ENCODE measurements at places on chromosomes 5 and 9. TPM values are rescaled to one million over a fixed set of nuclear protein-coding genes. Genes with fewer than 3 reads are reported as not detected.

- no peak for DNase-seq
These were observed 116.6 kb upstream of the SLC44A1 start for GRCh38 chr9:105127863-105128220.

DNA sequence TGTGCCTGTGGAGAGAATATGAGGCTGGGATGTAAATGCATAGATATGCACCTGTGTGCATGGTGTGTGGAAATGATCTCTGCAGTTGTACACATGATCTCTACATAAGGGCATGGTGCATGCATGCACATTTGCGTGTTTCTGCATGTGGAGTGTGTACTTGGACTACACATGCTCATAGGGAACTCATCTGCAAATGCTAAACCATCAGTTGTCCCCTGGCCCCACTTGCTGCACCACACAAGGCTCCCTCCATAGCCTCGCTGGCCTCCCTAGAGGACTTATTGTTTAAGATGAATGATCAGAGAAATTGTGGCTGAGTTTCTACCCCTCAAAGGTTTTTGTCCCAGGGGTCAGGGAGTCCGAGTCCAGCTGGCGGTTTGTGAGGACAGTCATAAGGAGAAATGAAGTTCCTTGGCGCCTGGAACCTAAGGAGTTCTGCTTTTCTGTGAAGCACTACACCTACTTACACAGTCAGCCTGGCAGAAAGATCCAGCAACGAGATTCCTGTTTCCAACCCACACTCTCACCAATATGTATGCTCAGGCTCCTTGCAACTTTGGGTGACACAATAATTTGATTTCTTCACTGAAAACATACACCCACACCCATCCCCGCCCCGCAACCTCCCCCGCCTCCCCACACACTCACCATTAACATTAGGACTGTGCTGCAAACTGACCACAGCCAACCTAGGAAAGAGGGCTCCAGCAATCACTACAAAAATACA lies 79.9 kb upstream of the CPEB4 start:
- peak; percentile 63 for DNase-seq

GRCh38 chr5:76040806-76041205 lies 42.4 kb upstream of the SV2C start:
- no peak for DNase-seq

DNA sequence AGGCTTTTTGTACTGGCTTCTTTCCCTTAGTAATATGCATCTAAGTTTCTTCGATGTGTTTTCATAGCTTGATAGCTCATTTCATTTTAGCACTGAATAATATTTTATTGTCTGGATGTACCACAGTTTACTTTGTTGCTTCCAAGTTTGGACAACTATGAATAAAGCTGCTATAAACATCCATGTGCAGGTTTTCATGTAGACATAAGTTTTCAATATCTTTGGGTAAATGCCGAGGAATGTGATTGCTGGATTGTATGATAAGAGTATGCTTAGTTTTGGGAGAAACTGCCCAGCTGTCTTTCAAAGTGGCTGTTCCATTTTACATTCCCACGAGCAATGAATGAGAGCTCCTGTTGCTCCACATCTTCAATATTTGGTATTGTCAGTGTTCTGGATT lies 84.7 kb downstream of the PLCXD3 start:
- no peak for DNase-seq

- DNase-seq = peak; percentile 17
These were observed 55.4 kb upstream of the GARNL3 start for GRCh38 chr9:127209220-127209619.

GRCh38 chr9:33024126-33024965 lies 727 bp upstream of the DNAJA1 start:
- DNase-seq = no peak

GRCh38 chr5:90866333-90866732 lies 307.7 kb downstream of the ADGRV1 start:
- no peak for DNase-seq

DNA sequence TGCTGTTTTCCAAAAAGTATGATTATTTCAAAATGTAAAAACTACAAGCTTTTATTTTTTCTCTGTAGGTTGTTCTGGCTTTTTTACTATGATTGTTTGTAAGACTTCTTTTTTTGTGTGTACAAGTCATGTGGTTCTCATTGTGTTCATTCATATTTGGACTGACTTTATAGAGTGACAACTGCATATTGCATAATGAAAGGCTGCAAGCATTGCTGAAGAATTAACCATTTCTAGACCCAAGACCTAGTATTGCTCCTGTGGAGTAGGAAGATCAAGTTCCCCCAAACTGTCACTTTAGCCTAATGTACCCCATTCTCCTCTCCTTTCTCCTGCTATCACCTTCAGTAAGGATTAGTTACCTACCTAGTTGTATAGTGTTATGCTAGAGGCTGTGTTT lies 10.0 kb downstream of the MAP1B start:
- DNase-seq = no peak

DNA sequence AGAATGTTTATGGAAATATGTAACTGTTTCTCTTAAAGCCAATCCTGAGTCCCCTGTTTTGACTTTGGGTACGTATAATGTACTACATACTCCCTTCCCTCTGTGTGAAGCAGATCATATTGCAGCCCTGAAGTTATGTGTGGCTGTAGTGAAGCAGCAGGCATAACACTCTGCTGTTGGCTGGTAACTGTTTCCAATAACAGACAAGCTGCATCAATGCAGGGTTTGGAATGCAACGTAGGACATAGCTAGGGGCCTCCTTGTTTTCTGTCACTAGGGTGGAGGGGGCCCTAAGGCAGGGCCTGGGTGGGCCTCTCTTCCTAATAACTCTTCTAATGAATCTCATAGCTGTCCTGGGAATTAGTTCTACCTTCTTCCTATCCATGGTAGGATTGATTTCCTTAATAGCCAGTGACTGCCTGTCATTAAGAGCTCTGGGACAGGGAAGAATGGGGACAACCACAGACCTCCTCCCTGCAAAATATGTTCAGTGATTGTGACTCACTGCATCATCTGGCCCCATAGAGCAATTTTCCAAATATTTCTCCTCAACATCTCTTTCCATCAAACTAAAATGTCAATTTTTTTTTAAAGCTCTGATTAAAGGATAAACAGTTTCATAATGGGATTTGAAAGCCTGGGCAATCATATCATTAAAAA lies 129.6 kb upstream of the HMHB1 start:
- no peak for DNase-seq

DNA sequence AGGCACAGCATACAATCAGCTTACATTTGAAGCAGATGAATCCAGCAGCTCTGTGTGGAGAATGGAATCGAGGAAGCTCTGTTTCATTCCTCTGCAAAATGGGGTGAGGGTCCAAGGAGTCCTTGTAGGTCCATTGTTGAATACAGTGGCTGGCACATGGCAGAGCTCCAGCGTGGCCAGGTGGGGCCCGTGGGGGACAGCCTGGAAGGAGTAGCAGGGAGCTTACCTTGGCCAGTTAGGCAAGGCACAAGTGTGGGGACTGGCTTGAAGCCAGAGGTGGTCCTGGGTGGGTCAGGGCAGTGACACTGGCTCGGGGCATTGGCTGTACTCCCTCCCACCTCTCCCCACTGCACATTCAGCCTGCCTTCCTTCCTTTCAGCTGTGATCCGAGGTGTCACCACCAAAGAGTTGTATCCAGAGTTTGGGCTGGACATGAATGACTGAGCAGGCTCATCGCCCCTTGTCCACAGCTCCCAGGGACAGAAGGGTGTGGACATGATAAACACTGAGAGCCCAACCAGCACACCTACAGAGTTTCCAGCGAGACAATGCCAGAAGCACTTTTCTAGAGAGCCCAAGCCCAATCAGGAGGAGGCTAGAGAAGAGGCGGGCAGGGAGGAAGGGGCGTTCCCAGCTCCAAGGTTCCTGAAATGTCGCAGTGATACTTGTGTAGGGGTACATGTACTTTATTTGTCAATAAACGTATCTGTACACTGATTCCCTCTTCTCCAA lies 12.4 kb downstream of the SWI5 start:
- DNase-seq = no peak

- no peak for DNase-seq
These were observed 26.3 kb downstream of the OR2V2 start for GRCh38 chr5:181173420-181174342.

DNA sequence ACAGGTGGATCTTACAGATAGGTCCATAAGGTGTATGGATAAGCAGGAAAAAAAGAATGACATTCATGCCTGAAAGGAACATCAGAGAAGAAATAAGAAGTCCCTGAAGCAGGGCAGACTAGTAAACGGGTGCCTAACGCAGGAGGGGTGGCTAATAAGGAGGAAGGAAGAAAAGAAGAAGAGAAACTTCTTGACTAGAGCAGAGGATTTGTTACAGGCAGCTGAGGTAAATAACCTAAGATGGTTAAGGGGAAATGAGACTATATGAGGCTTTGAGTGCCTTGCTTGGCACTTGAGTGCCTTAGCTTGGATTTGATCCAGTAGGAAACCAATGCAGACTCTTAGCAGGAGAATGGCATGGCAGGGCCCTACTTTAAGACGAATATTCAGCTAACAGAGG lies 313.5 kb upstream of the PDE4D start:
- DNase-seq = no peak

DNA sequence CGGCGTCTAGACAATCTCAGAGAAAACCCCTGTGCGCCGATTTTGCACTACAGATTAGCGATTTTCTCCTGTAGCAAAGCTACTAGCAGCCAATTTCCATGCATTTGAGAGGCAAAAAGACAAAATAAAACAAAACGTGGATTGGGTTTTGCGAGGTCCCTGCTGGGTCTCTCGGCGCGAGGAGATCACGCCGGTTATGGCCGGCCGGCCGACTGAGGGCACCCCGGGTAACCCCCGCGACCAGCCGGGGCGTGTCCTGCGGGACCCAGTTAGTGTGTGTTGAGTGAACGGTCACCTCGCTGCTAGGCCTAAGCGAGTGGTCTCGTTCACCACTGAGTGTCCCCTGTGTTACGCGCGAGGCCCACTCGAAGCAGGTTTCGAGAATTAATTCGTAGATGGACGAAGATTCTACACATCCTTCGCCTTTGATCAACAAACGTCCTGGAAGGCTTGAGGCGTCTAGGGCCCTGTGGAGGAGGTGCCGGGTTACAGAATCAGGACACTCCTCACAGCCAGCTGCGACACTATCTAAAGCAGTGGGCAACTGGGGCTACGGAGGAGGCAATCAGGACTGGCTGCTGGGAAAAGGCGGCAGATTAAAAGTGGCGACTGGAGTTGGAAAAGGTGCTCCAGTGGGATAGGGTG lies 764 bp upstream of the VDAC1 start:
- peak; percentile 53 for DNase-seq

DNA sequence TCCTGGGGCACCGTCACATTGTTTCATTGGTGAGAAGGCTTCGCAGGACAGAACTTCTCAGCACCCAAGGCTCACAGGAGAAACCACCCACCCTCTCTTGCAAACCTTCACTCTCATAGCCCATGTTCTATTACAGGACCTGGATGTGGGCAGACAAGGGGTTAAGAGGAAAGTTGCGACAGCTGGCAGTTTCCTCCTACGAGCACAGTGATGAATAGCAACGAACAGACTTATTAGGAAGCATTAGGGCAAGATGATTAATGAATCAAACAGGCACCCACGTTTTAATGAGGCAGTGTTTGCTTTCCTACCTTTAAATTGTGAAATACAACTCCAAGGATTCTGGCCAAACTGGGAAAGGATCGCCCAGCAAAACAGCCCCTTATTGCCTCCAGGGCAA lies 339.3 kb downstream of the DRD1 start:
- DNase-seq = no peak

TAF11L5 gene
- total RNA-seq = not detected

GPR150 gene
- 0.30 TPM for total RNA-seq

ADGRD2 gene
- total RNA-seq = not detected

NDUFA8 gene
- 25.6 TPM for total RNA-seq

IGIP gene
- 11.9 TPM for total RNA-seq

HTR1A gene
- total RNA-seq = not detected

Measured in upper lobe of left lung (tissue), 6 donors.